Naive B cell (primary cell): ENCODE measurements at places on chromosomes 12 and 14.
A peak's percentile ranks its signal among the peaks of the same experiment; 100 is the strongest.

DNA sequence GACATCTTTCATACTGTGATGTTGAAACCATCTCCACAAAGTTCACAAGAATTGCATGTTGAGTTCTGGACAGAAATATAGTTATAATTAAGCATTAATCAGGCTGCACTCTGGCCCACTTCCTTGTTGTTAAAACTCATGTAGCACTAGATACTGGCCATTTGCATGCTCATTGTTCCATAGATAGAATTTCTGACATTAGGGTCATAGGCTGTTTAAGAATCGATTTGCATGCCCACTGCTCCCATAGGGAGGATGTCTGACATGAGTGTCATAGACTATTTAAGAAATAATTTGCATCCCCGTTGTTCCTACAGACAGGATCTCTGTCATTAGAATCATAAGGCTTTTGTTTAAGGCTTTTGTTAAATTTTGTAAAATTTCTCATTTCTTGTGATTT lies 50.2 kb downstream of the MYF5 start:
- DNase-seq: no peak
- no peaks in the 10 kb centered on the region for H3K27me3 ChIP-seq
- H3K4me3 ChIP-seq: no peak overlapping the region
- no peak overlapping the region for H3K27ac ChIP-seq
- no peaks in the 10 kb centered on the region for H3K36me3 ChIP-seq
- H3K4me1 ChIP-seq: no peaks in the 10 kb centered on the region

- no peak overlapping the region for H3K4me3 ChIP-seq
- no peak for DNase-seq
Observed at GRCh38 chr14:55556929-55557623, 22.9 kb upstream of the KTN1 start.

DNA sequence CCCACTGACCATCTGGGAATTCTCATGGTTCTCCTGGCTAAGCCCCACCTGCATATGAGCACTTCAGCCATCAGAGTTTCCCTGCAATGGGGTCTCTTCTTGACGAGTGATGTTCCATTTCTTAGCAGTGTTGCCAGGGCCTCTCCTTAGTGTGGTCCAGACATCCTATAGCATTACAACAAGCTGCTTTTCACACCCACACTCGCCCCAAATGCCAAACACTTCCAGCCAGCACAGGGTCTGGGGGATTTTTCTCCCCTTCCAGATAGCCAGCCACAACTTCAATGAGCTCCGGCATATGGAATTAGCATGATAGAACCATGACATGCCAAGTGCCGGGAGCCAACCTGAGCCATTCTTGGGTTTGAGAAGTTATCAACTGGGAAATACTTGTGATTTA lies 267.4 kb downstream of the ZFP36L1 start:
- no peak for DNase-seq
- no peak overlapping the region for H3K27ac ChIP-seq
- H3K27me3 ChIP-seq: no peaks in the 10 kb centered on the region
- H3K4me1 ChIP-seq: peaks cover 22% of the 10 kb centered on the region
- peaks cover 8% of the 10 kb centered on the region for H3K36me3 ChIP-seq

DNA sequence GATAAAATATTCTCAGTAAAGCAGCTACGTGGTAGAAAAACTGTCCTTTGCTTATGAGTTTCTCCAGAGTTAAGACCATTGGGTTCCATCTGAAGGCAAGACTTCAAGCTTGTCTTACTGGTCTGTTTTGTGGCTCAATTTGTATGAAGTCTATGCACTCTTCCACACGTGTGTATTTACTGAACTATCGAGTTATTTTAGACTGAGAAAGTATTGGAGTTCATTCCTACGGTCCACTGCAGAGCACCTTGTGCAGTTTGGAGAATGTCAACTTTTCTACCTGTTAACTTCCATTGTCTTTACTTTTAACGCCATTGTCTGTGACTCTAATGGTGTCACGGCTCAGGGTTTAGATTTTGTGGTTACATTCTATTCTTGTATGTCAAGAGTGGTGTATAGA lies 3.7 kb downstream of the HIF1A start:
- H3K27ac ChIP-seq: peak overlapping the region; percentile 42
- H3K36me3 ChIP-seq: no peaks in the 10 kb centered on the region
- H3K4me3 ChIP-seq: peak overlapping the region; percentile 94
- peaks cover 66% of the 10 kb centered on the region for H3K4me1 ChIP-seq
- H3K27me3 ChIP-seq: no peaks in the 10 kb centered on the region

GRCh38 chr12:114500775-114501473 lies 95.0 kb upstream of the TBX5 start:
- no peak overlapping the region for H3K27ac ChIP-seq
- H3K36me3 ChIP-seq: no peaks in the 10 kb centered on the region
- DNase-seq: no peak
- no peaks in the 10 kb centered on the region for H3K4me1 ChIP-seq
